ENCODE measurements at places on chromosomes 2 and 18. TPM values are rescaled to one million over a fixed set of nuclear protein-coding genes. Genes with fewer than 3 reads are reported as not detected.

Gene ALPP
- 12.1 TPM for total RNA-seq

Gene FAM237A
- total RNA-seq, result not detected

Gene MRO
- 0.16 TPM for total RNA-seq

Gene LBX2
- 3.5 TPM for total RNA-seq

Gene LAMA1
- total RNA-seq, result 0.07 TPM

Gene ATP6V1C2
- total RNA-seq, result 0.15 TPM

Gene AMER3
- total RNA-seq, result not detected

Measured in A549 treated with Hydrocortisone at 1 μM for 4 hours (cell line).